Fibroblast of skin of left quadriceps (primary cell): ENCODE measurements at places on chromosomes 13 and 19.

GRCh38 chr19:10916602-10917001 is 11.8 kb downstream of the YIPF2 start:
- DNase-seq: no peak

GRCh38 chr19:39929750-39930149 is 4.7 kb downstream of the FCGBP start:
- no peak for DNase-seq

DNA sequence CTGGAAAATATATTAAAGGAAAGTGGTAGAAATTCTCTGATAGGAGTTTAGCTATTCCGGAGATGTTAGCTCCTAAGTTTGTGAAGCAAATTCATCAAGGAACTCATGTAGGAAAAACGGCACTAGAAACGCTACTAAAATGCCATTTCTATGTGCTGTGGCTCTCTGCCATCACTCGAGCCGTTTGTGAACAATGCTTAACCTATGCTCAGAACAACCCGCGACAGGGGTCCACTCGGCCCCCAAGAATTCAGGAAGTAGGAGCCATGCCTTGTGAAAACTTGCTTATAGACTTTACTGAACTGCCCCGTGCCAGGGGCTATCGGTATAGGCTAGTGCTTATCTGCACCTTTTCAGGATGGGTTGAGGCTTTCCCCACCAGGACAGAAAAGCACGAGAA is 14.2 kb upstream of the SLC15A1 start:
- DNase-seq: no peak

DNA sequence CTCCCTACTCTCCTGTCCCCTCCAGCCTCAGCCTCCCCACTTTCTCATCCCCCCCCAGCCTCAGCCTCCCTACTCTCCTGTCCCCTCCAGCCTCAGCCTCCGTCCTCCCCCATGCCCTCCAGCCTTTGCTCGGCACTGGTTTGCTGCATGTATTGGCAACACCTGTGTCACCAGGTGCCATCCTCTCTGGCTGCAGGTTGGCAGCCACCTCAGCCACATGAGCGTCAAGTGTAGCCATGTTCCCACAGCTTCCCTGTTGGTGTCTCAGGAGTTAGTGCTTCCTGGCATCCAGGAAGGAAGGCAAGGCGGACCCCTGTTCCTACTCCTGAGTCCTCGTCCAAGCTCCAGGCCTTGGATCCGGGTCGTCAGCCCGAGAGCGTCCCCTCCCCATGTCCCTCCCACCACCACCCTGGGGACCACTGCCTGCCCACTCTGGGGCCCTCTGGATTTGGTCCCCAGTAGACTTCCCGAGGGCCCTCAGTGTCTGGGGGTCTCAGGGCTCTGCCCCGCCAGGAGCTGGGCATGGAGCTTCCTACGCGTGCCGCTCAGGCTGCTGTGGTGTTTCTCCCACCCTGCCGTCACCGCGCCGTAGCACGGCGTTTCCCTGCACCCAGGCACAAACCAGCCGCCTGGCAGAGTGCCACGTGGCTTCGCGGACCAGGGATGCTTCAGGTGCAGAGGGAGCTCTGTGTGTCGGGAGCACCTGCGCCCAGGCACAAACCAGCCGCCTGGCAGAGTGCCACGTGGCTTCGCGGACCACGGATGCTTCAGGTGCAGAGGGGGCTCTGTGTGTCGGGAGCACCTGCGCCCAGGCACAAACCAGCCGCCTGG is 128.3 kb upstream of the MCF2L start:
- DNase-seq: no peak

DNA sequence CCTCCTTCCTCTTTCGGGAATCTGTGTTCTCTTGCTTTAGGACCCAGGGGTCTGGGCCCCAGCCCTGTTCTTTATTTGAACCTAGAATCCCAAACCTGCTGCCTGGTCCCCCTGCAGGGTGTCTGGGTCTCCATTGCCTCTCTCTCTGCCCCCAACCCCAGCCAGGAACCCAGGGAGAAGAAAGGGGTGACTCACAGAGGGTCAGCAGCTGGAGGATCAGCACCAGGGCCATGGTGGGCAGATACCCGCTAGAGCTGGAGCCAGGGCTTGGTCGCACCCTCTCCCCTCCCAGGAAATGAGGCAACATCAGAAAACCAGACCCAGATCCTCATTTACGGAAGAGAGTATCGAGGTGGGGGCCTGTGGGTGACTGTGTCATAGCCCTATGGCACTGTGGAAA is at the start of gene OSCAR:
Gene OSCAR, minus strand, starts transcription at position 243 of the 400 bp plus-strand sequence. Its CDS starts 11 bp downstream, at position 232.
- DNase-seq: no peak

- DNase-seq: no peak
These were observed 111.0 kb downstream of the RGCC start for GRCh38 chr13:41568143-41568971.

DNA sequence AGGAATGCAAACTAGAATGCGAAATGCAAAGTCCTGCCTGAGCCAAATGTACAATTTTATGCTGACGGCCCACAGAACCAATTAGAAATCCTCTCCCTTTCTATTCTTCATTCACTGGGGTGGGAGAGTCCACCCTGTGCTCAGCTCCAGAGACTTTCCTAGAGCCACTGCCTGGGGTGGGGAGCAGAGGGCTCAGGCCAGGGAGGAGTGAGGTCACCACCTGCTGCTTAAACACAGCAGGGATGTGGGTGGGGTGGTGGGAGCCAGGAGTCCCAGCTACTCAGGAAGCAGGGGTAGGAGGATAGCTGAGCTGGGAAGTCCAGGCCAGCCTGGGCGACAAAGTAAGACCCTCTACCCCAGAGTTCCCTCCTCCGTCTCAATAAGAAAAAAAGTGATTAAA is 26.9 kb upstream of the ZNF83 start:
- no peak for DNase-seq
